ENCODE measurements at places on chromosomes 1 and 21.

DNA sequence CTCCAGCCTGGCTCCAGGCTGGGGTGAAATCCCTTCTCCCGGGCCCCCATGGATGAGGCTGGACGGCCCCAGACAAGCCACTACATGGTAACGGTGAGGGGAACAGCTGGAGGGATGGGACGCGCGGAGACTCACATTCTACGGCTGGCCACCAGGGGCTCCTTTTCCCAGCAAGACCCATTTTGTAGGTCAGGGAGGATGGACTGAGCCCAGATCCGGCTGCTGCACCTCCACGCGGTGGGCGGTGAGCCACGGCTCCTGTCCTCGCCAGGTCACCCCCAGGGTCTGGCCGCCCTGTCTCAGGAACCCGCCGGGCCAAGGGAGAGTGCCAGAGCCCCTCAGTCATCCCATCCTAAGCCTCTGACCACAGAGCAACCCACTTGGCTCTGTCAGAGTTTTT, 75.0 kb upstream of the ACTRT2 start:
- no peak for DNase-seq

GRCh38 chr1:119090250-119090649, 50.2 kb downstream of the WARS2 start:
- no peak for DNase-seq

DNA sequence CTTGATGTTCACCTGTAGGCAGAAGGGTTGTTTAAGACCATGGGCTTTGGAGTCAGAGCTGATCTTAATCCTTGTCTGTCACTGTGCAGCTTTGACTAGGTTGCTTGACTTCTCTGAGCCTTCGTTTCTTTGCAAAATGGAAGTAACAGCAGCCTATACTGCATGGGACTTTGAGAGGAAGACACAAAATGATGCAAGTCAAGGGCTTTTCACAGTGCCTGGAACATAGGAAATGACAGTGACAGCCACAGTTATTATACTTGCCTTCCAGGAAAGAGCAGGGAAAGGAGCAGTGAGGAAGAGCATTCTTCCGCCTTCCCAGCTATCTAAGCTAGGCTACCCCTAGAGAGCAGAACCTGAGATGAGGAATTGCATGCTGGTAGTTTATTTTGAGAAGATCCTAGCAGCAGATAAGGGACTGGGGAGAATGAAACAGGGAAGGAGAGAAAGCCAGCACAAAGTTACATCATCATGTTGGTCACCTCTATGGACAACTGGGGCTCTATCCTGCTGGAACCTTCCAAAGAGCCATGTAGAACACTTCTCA, 3.1 kb downstream of the CSF3R start:
- no peak for DNase-seq

DNA sequence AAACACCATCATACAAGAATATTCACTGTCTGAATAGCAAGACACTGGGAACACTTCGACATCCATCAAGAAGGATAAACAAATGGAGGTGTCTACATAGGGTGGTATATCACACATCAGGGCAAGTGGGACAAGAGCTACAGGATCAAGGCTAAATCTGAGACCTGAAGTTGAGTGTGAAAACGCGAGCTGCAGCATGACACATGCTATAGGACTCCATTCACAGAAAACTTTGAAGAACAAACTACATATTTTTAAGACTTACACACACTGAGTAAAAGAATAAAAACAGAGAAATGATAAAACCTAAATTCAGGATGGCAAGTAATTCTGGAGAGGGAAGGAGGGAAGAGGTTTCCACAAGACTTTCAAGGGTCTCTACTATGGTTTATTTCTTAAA, 2.1 kb downstream of the TTC39A start:
- DNase-seq = no peak

- DNase-seq = no peak
Observed at GRCh38 chr1:88655685-88656299, 28.3 kb upstream of the PKN2 start.

- DNase-seq = no peak
Observed at GRCh38 chr1:70164350-70164749, 41.0 kb downstream of the LRRC40 start.

DNA sequence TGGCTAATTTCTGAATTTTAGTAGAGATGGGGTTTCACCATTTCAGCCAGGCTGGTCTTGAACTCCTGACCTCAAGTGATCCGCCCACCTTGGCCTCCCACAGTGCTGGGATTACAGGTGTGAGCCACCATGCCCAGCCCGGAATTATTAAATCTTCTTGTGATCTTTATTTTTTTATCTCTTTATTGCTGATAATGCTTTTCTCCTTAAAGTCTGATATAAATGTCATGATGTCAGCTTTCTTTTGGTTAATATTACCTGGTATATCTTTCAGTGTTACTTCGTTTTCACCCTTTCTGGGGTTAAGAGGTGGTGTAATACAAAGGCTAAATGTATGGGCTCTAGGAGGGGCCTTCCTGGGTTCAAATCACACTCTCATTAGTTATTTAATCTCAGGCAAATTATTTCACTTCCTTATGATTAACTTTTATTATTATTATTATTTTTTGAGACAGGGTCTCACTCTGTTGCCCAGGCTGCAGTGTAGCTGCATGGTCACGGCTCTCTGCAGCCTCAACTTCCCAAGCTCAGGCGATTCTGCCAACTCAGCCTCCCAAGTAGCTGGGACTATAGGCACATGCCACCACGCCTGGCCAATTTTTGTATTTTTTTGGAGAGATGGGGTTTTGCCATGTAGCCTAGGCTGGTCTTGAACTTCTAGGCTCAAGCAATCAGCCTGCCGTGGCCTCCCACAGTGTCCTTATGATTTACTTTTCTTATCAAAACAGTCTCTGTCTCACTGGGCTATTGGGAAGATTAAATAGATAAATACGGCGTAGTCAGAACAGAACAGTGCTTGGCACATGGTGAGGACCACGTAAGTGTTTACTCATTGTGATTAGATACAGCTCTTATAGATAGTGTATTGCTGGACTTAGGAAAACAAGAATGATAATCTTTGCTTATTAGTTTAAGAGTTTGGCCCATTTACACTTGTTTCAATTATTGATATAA, 216.5 kb downstream of the URB2 start:
- no peak for DNase-seq

GRCh38 chr1:19644681-19645410, 735 bp downstream of the NBL1 start:
- no peak for DNase-seq

DNA sequence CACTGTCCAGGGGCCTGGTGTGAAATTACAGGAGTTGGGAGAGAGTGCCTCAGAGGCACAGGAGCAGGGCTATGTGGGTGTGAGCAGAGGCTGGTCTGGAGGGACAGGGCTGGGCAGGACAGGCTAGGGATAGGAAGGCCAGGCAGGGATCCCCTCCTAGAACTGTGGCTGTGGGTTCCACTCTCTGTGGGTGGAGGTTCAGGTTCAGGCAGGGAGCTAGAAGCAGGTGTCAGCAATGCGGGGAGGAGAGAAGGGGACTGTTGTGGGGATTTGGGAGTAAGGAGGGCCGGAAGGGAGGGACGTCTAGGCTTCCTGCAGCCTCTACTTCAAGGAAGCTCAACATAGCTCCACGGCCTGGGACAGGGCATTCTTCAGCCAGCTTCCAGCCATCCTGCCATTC, 8.3 kb upstream of the GPR61 start:
- no peak for DNase-seq

GRCh38 chr21:25313829-25314228, 293.5 kb downstream of the MRPL39 start:
- DNase-seq = no peak

DNA sequence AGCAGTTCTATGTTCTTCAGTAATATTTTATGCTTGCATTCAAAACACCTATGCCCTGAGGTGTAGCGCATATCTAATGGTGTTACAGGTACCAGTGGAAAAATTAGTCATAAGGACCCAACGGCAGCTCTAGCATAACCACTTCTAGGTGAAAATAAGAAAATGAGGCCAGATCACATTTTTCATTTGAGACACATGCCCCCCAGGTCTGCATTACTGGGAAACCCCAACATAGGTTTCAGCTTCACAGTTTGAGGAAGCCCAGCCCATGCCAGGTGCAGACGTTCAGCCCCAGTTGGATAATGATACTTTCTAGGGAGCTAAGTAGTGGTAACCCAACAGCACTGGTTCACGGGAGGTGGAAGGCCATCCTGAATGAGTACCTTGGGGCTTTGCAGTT, 129.8 kb downstream of the CNIH3 start:
- no peak for DNase-seq

DNA sequence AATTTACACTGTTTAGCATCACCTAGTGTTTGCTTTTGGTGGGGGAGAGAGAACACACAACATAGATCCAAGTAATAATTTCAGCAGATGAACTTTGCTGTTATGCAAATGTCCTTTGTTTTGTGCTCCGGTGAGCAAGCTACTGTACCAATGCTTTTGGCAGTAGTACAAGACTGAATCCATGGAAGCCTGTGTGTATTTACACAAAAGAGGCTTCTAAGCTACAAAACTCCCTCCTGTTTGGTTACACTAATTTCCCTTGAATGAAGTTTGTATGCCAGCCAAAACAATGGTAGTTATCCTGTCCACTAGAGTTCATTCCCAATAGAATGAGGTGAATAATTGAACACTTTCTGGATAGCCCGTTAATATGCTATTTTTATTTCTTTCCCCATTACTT, 320.5 kb downstream of the KCTD3 start:
- no peak for DNase-seq

- no peak for DNase-seq
Observed at GRCh38 chr21:46100020-46100419, 2.1 kb downstream of the COL6A2 start.

DNA sequence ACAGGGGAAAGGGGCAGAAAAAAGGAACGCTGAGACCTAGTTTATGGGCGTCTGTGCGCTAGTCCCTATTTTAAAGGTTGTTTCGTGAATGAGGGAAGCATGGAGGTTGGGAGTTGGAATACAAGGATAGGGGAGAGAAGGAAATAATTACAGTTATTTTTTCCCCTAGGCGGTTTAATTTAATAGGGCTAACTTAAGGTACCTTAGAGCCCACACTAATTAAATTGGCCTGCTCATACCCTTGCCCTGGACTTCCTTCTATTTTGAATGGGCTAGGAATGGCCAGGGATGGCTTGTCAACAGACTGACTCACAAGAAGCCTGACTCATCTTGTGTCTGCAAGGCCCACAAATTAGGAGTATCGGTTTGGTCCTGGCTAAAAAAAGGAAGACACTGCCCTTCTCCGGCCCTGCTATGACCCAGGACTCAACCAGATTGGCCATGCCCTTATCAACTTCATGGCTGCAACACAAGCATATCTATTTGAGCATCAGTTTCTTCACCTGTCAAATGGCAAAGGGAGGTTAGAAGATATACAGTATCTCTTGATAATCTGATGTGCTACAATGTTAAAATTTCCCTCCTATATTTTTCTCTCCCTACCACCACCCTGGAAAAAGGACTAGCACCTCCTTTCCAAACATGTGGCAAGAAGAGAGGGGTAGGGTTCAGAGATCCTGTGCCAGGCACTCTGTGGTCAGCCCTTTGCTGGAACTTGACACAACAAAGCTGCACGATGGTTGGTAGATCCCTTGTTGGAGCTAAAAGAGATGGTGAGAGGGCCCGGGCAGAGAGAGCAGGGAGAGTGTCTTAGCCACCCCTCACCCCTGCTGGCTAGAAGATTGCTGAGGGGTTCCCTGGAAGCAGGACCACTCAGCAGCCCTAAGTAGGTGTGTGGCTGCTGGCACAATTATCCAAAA, 2.2 kb upstream of the SSBP3 start:
- DNase-seq = no peak

GRCh38 chr1:228315945-228316588, 90.6 kb downstream of the TRIM11 start:
- no peak for DNase-seq

DNA sequence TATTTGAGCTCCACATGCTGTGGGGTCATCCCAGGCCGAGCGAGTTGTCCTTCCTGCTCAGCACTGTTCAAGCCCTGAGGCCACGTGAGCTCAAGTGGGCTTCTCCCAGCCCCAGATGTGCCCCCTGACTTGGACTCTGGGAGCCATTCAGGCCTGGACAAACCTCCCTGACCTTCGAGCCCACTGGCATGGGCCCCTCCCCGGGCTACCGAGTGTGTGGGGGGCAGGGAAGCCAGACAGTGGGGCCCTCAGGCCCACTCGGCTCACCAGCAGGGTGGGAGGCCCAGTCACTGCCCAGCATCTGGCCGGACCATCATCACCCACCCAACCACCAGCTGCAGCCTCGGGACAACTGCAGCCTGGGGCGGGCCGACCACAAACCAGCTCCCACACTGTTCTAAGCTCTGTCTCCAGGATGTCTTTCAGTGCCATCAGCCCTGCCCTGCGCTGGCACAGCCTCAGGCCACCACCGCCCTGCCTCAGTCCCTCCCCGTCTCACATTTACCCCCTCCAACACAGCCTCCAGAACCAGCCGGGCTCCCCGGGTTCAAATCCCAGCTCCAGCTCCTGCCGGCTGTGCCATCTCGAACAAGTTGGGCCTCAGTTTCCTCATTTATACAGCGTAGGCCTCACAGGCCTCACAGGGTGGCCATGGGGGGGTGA, 20.9 kb upstream of the PLEKHG5 start:
- no peak for DNase-seq

- no peak for DNase-seq
Observed at GRCh38 chr1:11466416-11466815, 12.5 kb upstream of the DISP3 start.

DNA sequence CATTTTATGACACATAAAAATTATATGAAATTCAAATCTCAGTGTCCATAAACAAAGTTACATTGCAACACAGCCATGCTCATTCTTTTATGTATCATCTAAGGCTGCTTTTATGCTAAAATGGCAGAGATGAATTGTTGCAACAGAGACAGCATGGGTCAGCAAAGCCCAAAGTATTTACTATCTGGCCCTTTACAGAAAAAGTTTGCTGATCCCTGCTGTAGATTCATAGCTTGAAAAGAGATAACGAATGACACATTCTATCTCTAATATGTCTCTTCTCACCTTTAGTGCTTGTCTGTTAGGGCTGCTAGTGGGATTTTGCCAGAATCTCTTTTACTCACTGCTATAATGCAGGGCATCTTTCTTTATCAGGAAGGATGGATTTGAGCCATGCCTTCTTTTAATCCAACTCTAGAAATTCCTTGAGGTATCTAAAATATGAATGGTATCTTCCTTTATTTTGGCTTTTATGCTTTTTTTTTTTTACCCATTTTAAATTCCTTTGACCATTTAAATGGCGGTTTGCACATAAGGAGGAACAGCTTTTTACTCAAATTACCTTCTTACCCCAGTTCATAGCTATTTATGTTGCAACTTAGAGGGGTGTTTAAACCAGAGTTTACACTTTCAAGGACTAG, 598.2 kb downstream of the PLPP3 start:
- DNase-seq = no peak
